Caco-2 (cell line): ENCODE measurements at places on chromosomes 1 and 21. TPM values are rescaled to one million over a fixed set of nuclear protein-coding genes. Genes with fewer than 3 reads are reported as not detected.

- no peak for DNase-seq
Measured at GRCh38 chr1:15928971-15929965, 46.6 kb downstream of the ZBTB17 start.

RAP1GAP gene
- total RNA-seq, result 7.2 and 9.3 TPM in 2 replicates

- no peak for DNase-seq
Measured at GRCh38 chr1:189658381-189658780, 819.3 kb downstream of the BRINP3 start.

RNU1-1 gene
- total RNA-seq, result 1,622 and 1,638 TPM in 2 replicates

DNA sequence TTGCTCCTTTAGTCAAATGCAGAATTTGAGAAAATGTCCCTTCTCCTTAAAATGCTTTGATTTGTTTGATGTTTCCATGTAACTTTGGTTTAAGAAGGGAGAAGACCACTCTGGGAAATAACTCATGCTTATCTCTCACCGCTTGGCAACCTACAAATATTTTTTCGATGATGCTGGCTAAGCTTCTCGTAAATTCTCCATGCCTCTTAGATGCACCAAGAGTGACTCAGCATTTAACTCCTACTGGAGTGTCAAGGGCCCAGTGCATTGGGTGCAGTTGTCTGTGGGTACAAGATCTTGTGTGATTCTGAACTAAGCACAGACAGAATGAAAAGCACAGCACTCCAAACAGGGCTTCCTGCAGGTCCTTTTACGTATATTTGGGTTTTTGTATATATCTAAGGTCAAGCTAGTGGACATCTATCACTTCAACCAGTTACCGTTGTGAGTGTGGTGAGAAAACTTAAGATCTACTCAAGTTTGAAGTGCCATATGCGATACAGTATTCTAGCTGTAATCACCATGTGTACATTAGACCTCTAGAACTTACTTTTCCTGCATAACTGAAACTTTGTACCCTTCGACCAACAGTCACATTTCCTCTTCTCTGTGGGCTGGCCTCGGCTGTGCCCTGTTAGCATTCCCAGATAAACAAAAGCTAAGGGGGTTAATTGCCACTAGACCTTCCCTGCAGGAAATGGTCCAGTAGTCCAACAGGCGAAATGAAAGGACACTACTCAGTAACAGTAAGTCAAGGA lies 55.8 kb downstream of the COL18A1 start:
- no peak for DNase-seq

GRCh38 chr1:200367841-200368534 lies 41.8 kb downstream of the ZNF281 start:
- no peak for DNase-seq

- DNase-seq, result no peak
Measured at GRCh38 chr1:150006881-150007421, 3.6 kb downstream of the OTUD7B start.

DNA sequence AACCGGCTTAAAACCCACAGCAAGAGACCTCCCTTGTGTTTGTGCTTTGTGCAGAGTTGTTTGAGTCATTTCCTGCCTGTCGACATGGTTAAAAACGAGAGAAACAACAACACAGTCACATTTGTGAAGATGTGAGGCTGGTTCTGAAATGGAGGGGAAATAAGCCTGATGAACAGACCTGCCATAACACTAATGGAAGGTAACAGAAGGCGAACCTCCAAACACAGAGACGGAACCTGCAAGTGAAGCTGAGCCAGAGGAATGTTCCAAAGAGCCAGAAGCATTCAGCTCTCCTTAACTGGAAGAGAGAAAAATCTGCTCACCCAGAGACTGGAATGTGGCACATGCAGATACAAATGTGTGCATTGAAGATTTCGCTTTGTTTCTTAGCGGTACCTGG lies 53.2 kb upstream of the RAVER2 start:
- no peak for DNase-seq

KCNA2 gene
- 0.11 TPM in 1 of 2 replicates, not detected in the other for total RNA-seq

C1orf185 gene
- total RNA-seq, result not detected in 2 replicates

NKAIN1 gene
- total RNA-seq, result 0.12 TPM in 1 of 2 replicates, not detected in the other

DNA sequence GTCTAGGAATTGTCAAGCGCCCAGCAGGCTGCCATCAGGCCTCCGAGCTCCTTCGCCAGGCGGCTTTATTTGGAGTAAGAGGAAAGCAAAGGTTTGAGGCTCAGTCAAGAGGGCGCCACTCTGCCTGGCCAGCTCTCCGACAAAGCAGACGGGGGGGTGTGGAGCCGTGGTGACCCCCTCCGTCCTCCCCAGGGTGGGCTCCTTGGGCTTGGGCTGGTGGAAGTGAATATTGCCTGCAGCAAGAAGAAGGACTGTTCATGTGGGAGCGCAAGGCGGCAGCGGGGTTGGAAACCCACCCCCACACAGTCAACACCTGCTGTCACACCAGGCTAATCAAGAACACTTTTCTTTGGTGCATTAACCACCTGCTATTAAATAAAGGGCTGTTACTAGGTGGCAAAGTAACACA lies 14.6 kb downstream of the EPHX1 start:
- no peak for DNase-seq

DNA sequence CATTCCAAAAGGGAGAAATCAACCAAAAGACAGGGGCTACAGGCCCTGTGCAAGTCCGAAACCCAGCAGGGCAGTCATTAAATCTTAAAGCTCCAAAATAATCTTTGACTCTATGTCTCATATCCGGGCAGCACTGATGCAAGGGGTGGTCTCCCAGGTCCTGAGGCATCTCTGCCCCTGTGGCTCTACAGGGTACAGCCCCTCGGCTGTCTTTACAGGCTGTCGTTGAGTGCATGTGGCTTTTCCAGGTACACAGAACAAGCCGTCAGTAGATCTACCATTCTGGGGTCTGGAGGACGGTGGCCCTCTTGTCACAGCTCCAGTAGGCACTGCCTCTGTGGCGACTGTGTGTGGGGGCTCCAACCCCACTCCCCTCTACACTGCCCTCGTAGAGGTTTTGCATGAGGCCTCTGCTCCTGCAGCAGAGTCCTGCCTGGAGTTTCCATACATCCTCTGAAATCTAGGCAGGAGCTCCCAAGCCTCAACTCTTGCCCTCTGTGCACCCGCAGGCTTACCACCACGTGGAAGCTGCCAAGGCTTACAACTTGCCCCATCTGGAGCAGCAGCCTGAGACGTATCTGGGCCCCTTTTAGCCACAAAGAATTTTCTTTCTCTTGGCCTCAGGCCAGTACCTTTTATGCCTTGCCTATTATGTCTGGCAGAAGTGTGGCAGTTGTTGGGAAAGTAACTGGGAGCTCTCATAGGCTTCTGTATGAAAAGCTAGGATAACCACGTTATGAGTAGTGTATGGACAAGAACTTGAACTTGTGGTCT lies 52.5 kb downstream of the POU2F1 start:
- DNase-seq, result no peak

DNA sequence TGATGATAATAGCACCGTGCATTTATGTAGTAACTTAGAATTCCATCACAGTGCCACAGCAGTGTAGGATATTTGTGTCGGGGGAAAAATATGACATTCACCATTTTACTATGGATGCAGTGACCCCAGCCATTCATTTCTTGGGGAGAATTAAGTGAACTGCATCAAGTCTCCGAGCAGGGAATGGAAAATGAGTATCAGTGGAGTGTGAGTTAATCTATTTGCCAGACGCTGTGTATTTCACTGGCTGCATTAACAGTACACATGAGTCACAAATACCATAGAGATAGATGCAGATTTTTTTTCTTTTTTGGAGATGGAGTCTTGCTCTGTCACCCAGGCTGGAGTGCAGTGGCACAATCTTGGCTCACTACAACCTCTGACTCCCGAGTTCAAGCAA lies 33.8 kb upstream of the SLC45A1 start:
- no peak for DNase-seq

GRCh38 chr1:167716000-167716271 lies 5.8 kb upstream of the MPZL1 start:
- DNase-seq, result no peak

DNA sequence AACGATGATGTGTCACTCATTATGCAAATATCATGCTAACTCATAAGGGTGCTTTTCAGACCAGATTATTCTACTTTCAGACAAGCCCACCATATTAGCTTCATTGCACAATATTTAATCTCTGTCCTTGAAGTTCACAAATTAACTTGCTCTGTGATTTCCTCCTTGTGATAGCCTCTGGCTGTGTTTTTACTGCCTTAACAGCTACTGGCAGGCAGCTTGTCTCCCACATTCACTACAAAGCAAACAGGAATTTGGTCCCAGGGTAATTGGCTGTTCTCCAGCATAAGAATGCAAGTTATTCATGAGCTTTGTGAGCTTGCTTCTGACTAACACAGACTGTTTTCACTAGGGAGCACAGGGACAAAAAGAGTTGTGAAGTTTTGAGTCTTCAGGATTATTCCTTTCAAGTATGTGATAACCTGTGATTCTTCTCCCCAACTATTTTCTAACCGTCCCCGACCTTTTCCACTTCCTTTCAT lies 87.9 kb upstream of the HMCN1 start:
- DNase-seq, result peak; percentile 82

- DNase-seq, result peak; percentile 10
Measured at GRCh38 chr1:150192012-150192411, 42.3 kb downstream of the PLEKHO1 start.

GRCh38 chr1:200483491-200484143 lies 73.8 kb upstream of the ZNF281 start:
- peak; percentile 22 for DNase-seq
